ENCODE measurements at places on chromosomes 13 and 19.

DNA sequence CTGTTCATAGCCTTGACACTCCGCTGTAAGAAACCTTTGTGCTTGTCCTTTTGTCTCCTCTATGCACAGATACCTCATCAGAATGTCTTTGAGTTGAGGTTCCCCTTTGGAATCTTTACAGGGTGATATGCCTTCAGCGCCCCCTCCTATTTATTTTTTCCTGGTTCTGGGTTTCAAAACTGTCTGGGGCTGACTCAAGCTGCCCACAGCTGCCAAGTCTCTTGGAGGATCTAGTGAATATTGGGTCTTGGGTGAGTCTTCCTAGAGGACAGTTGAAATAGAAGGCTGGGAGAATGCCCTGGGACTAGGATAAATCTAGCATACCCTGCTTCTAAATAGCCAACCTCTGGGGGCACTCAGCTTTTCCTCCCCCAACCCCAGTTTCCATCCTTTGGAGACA, 930 bp downstream of the ZNF136 start:
- no peak for DNase-seq

- DNase-seq = no peak
These were observed 35.1 kb downstream of the GJA3 start for GRCh38 chr13:20125783-20126165.

GRCh38 chr19:50003810-50004419, 21.3 kb downstream of the VRK3 start:
- DNase-seq = peak; percentile 87

GRCh38 chr19:18939922-18940768, 872 bp downstream of the HOMER3 start:
- peak; percentile 80 for DNase-seq

GRCh38 chr19:27735314-27735713, 1477.6 kb downstream of the UQCRFS1 start:
- no peak for DNase-seq

Measured in HTR-8/SVneo (cell line).